ENCODE measurements at places on chromosomes 13 and 19.

- DNase-seq = no peak
Measured at GRCh38 chr13:99280166-99280565, 22.0 kb upstream of the GPR18 start.

DNA sequence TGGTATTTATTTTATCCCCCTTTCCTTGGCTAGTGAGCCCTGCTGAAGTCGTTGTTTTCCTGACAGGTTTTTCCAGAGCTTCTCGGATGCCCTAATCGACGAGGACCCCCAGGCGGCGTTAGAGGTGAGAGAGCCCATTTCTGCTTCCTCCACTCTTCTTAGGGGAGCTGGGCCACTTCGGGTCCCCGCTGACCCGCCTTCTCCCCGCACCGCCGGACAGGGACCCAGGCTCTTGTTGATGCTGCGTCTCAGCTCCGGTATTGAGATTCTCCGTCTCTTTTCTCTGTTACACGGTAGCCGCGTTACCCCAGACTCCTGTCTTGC lies 306 bp downstream of the SUGT1 start:
- DNase-seq = no peak

DNA sequence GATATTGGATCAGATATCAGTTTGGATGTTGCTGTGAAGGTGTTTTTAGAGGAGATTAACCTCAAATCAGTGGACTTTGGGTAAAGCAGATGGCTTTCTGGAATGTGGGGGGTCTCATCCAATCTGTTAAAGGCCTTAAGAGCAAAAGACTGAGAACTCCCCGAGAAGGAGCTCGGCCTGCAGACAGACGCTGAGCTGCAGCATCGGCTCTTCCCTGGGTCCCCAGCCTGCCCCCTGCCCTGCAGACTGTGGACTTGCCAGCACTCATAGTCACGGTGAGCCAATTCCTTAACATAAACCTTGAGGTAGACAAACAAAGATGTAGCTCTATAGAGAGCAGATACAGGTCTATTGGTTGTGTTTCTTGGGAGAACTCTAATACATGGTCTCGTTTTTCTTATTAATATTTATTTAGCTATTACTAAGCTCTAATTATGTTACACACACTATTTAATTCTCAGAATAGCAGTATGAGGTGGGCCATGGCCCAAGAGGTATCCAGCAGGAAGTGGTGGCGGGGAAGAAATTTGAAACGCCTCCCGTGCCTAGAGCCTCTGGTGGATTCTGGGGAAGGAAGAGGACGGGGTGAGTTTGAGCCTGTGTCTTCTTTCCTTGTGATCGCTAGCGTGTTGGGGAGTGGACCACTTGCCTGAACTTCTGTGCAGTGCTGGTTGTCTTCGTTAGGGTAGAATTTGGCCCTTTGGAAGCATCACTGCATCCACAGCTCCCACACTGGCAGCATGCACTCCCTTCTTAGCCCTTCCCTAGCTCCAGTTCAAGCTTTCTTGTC lies 305.3 kb downstream of the TEX29 start:
- DNase-seq = no peak

GRCh38 chr19:39518458-39518857 lies 3.5 kb downstream of the SELENOV start:
- no peak for DNase-seq

DNA sequence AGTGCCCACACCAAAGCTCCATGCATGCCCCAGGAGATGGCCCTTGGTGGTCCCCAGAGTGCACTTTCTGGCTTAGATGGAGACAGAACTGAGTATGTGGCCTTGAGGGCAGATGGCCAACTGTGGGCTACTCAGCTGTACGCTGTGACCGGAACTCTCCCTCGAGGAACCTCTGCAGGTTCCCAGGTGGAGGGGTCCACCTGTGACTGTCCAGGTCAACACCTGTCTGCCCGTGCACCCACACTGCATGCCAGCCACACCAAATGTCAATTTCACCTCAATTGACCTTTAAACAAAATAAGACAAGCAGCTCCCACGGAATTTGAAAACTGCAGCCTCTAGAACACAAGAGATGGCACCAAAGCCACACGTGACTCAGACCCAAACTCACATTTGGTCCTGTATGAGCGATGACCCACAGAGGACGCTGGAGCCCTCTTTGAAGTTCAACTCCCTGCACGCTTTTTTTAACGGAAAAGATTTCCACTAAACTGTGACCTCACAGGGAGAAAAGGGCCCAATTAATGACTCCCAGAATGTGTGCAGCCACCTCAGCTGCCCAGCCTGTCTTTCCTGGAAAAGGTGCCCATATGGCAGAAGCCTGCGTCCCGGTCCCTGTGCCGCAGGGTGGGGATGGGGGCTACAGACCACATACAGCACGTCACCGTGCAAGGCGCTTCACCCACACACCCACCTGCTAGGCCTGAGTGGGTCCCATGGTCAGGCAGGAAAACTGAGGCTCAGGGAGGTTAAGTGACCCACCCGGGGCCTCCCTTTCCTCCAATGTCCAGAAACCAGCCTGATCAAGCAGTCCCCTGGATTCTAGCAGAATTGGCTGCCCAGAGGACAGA lies 47.7 kb downstream of the KLF2 start:
- no peak for DNase-seq

GRCh38 chr19:5253406-5254110 lies 87.1 kb downstream of the PTPRS start:
- DNase-seq = no peak

Data from activated CD8-positive, alpha-beta memory T cell treated with anti-CD3 and anti-CD28 coated beads for 1 hour (primary cell).